ENCODE measurements at places on chromosomes 5 and 9. TPM values are rescaled to one million over a fixed set of nuclear protein-coding genes. Genes with fewer than 3 reads are reported as not detected.

The GABBR2 gene
- total RNA-seq, result not detected

The ARL14EPL gene
- not detected for total RNA-seq

The PTCD2 gene
- 14.1 TPM for total RNA-seq

The OBP2B gene
- not detected for total RNA-seq

The B4GALT7 gene
- total RNA-seq, result 18.1 TPM

The ZFP2 gene
- 0.37 TPM for total RNA-seq

Measured in activated CD4-positive, alpha-beta T cell treated with anti-CD3 and anti-CD28 coated beads for 36 hours (primary cell).